ENCODE measurements at places on chromosomes 13 and 19. TPM values are rescaled to one million over a fixed set of nuclear protein-coding genes. Genes with fewer than 3 reads are reported as not detected.

- peaks cover 19% of the 10 kb centered on the region for H3K4me1 ChIP-seq
- peaks cover 27% of the 10 kb centered on the region for H3K36me3 ChIP-seq
- DNase-seq, result no peak
Observed at GRCh38 chr19:58304748-58305064, 471 bp upstream of the ERVK3-1 start.

- peaks cover 21% of the 10 kb centered on the region for H3K27me3 ChIP-seq
- no peaks in the 10 kb centered on the region for H3K36me3 ChIP-seq
- DNase-seq, result no peak
Observed at GRCh38 chr19:47430041-47430802, 10.9 kb upstream of the MEIS3 start.

DNA sequence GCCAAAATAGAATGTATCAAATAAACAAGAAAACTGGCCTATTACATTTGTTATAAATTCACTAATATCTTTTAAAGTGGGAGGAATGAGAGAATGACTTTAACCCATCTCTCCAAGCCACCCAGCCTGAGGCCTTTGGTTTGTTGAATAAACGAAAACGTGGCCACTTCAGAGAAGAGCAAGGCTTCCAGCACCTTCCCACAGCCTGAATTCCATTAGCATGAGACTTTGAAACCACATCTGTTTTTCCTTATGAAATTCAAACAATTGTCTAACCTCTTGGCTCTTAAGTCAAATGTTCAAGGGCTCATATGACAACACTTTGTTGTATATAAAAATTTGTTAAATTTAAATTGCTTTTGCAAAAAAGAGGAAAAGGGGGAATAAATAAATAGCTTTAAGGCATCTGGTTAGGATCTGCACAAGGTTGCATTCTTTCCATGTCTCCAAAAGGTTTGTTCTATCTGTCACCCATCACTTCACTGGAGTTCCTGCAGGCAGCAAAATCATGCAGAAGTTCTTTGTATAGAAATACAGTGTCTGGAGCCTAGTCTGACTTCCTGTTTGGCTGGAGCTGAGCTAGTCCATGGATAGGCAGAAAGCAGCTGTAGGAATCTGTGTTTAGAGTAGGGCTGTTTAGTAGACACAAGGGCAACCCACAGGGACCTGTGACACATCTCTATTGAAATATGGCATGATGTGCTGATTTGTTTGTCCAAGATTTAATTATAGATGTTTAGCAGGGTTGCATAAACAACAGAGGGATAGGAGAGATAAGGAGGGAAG, 502.3 kb downstream of the KCTD12 start:
- H3K4me3 ChIP-seq, result no peak overlapping the region
- H3K4me1 ChIP-seq, result peaks cover 13% of the 10 kb centered on the region
- DNase-seq, result no peak
- H3K27ac ChIP-seq, result peak overlapping the region; percentile 24

Gene C1QTNF9B
- not detected for total RNA-seq

DNA sequence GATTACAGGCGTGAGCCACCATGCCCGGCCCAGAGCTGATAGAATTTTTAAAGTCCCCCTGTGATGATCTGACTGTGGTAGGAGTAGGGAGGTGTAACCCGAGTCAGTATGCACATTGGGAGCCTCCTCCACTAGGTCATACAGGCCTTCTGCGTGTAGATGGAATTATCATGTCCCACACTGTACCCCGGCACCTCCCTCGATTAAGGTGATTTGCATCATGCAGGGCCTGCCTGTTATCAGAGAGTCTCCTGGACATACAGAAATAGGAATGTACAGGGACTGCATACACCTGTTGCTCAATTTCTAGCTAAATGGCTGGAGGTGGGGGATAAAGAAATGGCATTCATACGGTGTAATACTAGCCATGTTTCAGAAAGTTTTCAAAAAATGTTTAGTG, 922 bp upstream of the ERVK3-1 start:
- H3K27ac ChIP-seq, result peak overlapping the region; percentile 90
- no peaks in the 10 kb centered on the region for H3K27me3 ChIP-seq
- peaks cover 13% of the 10 kb centered on the region for H3K4me1 ChIP-seq
- DNase-seq, result no peak
- H3K4me3 ChIP-seq, result peak overlapping the region; percentile 96

DNA sequence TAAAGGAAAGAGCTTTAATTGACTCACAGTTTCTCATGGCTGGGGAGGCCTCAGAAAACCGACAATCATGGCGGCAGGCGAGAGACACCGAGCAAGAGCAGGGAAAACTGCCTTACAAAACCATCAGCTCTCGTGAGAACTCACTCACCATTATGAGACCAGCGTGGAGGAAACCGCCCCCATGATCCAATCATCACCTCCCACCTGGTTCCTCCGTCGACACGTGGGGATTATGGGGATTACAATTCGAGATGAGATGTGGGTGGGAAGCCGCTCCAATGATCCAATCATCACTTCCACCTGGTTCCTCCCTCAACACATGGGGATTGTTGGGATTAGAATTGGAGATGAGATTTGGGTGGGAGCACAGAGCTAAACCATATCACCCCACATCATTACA, 293.9 kb downstream of the ABCC4 start:
- no peaks in the 10 kb centered on the region for H3K4me1 ChIP-seq
- DNase-seq, result no peak
- H3K4me3 ChIP-seq, result no peak overlapping the region
- no peaks in the 10 kb centered on the region for H3K36me3 ChIP-seq
- no peak overlapping the region for H3K27ac ChIP-seq

DNA sequence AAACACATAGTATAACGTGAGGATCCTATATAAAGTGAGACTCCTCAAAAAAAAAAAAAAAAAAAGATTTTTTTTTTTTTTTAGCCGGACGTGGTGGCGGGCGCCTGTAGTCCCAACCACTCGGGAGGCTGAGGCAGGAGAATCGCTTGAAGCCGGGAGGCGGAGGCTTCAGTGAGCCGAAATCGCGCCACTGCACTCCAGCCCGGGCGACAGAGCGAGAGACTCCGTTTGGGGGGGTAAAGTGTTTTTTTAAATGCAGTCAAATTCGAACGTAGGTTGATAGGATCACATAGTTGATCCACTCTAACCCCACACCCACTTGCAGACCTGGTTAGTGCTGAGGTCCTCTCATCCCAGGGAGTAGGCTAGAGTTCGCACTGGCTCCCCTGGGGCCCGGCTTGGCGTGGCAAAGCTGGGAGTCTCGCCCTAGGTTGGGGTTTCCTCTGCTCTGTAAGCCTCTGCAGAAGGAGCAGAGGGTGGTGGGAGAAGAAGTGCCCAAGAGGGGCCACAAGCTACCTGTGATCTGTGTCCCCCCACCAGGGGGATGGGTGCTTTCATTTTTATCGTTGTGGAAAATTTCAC, 6.5 kb downstream of the RNF225 start:
- no peak overlapping the region for H3K27ac ChIP-seq
- no peaks in the 10 kb centered on the region for H3K27me3 ChIP-seq
- no peak for DNase-seq
- H3K4me3 ChIP-seq, result peak overlapping the region; percentile 76
- peaks cover 16% of the 10 kb centered on the region for H3K4me1 ChIP-seq
- no peaks in the 10 kb centered on the region for H3K36me3 ChIP-seq

Gene SSC5D
- total RNA-seq, result 58.3 TPM

DNA sequence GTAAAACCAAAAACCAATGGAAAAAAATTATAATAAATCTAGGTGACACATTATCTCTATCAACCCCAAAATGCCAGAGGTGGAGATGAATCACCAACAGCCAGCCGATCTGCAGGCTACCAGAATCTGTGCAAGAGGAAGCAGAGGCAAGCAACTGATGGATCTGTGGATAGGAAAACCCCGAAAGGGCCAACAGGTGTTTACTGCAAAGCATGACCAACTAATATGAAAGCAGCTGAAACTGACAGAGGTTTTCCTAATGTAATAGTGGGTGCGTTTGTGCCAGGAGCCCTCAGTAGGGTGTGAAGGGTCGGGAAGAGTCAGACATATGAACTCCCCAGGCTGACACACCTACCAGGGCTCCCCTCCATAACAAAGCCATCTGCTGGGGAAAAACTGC, 554.6 kb downstream of the RFC3 start:
- H3K4me3 ChIP-seq, result no peak overlapping the region
- H3K27me3 ChIP-seq, result no peaks in the 10 kb centered on the region
- no peaks in the 10 kb centered on the region for H3K36me3 ChIP-seq
- H3K27ac ChIP-seq, result no peak overlapping the region

Gene FCAR
- total RNA-seq, result 7.1 TPM

Gene RCBTB2
- 15.8 TPM for total RNA-seq

- DNase-seq, result peak; percentile 1
- peaks cover 13% of the 10 kb centered on the region for H3K4me1 ChIP-seq
- peaks cover 28% of the 10 kb centered on the region for H3K36me3 ChIP-seq
- no peaks in the 10 kb centered on the region for H3K27me3 ChIP-seq
Observed at GRCh38 chr13:113981194-113981605, 7.3 kb upstream of the C13orf46 start.

Gene NKG7
- total RNA-seq, result 0.54 TPM

Gene TEX29
- not detected for total RNA-seq

GRCh38 chr13:98243929-98244272, 66.8 kb upstream of the RNF113B start:
- H3K4me3 ChIP-seq, result no peak overlapping the region
- H3K27me3 ChIP-seq, result no peaks in the 10 kb centered on the region
- no peaks in the 10 kb centered on the region for H3K4me1 ChIP-seq
- H3K27ac ChIP-seq, result no peak overlapping the region
- DNase-seq, result no peak
- no peaks in the 10 kb centered on the region for H3K36me3 ChIP-seq

Gene GNG8
- total RNA-seq, result not detected
